Cardiac septum (tissue), 1 donor: ENCODE measurements at places on chromosomes 4 and X. TPM values are rescaled to one million over a fixed set of nuclear protein-coding genes. Genes with fewer than 3 reads are reported as not detected.

Gene BMPR1B
- total RNA-seq = 1.5 TPM

Gene DMRTC1B
- not detected for total RNA-seq

Gene RTL3
- total RNA-seq = 0.24 TPM

Gene AGA
- 6.1 TPM for total RNA-seq

Gene NOX1
- total RNA-seq = not detected

Gene LRAT
- 0.16 TPM for total RNA-seq

Gene USP38
- 18.7 TPM for total RNA-seq

Gene SPARCL1
- total RNA-seq = 202 TPM

Gene CCNB3
- 0.11 TPM for total RNA-seq

Gene SCD5
- total RNA-seq = 2.1 TPM

GRCh38 chr4:151358266-151358665 lies 32.9 kb upstream of the SH3D19 start:
- no peak for DNase-seq

DNA sequence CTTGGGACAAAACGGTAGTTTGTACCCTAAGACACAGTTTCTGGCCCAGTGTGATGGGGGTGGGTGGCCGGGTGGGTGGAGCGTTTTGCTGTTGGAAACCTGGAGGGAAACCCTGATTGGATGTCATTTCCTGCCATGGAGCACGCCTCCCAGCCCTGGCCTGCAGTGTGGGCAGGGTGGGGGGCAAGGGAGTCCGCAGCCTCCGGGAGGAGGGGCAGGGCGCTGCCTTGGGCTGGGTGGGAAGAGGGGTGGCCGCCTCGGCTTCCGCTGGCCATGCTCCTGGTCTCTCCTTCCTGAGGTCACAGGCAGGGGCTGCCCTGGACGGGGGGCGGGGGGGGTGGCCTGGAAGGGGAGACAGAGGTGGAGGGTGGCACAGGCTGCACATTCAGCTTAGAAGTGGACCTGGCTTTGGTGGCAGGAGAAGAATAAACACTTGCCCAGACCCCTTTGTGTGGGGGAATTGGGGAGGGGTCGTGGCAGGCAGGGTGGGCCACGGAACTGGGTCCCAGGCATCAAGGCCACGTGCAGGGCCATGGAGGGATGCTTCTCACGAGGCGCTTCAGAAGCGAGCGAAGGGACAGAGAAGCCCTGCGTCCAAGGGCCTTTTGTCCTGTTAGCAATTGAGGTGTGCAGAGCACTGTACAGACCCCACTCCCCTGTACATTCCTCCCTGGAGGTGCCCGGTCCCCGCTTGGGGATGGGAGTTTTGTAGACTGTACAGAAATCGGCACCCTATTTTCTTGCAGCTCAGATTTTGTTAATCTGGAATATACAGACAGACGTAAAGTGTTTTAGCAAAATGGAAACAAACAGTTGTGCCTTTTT lies 6.2 kb downstream of the NAT8L start:
- peak; percentile 70 for DNase-seq

DNA sequence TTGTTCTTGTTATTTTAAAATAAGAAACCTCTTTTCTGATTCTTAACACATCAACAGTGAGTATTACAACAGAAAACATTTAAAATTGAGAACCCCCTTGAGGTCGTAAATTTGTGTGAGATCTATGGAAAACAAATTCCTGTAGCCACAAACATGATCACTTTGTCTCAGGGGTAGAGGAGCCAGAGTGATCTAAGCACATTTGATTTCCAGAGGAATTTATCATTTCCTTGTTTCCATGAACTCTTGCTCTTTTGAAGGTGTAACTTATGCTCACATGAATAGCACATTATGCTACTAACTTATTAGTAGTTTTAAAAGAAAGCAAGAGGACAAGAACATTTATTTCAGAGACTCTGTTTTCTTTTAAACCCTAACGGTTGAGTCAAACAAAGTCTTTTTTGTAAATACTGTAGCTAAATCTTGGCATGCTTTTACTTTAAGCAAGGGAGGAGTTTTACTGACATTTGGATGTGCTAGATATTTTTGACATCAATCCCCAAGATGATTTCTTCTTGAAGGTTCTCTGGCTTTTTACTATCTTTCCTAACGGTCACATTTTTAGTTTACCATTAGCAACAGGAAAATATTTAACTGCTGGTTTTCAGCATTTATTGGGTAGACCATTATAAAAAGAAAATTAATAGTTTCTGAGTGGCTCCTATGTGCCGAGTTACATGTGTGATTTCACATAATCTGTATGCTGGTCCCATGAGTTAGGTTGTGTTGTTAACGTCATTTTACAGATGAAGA lies 27.9 kb upstream of the ZCCHC12 start:
- no peak for DNase-seq

DNA sequence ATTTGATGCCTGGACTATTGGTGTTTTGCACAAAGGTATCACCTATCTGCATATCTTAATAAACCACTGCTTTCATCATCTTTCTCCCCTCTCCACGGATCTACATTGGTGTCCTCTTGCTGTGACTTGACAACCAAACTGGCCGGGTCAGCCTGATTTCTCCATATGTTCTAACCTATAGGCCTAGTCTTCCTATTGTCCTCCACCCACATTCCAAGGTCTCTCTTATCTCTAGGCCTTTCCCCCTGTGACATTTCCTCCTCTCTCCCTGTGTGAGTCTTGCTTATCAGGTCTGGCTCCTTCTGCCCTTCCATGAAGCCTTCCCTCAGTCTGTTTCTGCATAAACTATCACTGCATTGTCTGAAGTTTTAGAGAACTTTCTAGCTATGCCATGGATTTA lies 33.7 kb downstream of the ARHGAP24 start:
- DNase-seq = no peak

GRCh38 chr4:124325690-124326089 lies 386.8 kb downstream of the ANKRD50 start:
- no peak for DNase-seq

- no peak for DNase-seq
Measured at GRCh38 chrX:53050841-53051240, 2.3 kb downstream of the GPR173 start.

- no peak for DNase-seq
Measured at GRCh38 chrX:123698979-123699520, 33.8 kb downstream of the THOC2 start.

DNA sequence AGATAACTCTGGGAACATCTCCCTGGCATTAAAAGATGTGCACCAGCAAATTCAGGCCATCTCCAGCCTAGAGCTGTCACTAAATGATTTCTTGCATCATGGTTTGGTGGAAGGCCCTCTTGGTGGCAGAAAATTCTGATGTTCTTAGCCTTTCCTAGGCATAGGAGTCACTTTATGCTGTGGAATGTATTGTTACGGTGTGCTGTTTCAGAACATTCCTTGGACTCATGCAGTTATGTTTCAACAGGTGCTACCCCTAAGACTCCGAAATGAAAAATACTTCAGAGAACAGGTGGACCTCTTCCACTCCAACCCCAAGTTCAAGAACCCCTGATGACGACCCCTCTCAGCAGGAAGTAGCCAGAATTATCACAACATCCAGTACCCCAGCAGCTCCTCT lies 20.3 kb upstream of the PAPSS1 start:
- DNase-seq = no peak

DNA sequence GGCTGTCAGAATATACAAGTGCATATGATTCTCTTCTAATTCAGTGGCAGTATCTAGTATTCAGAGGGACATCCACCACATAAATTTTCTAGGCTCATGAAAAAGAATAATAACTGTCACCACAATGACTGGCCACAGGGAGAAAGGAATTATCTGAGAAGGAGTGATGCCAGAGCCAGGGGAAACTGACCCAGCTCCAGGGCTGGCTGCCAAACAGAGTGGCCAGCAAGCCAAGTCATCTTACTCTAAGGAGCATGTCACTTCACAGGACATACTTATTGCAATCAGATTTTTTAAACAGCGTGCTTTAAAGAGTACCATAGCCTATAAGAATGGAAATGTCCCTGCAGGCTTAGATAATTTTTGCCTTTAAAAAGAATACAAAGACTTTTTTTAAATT lies 5.8 kb upstream of the SEPTIN11 start:
- DNase-seq = no peak

DNA sequence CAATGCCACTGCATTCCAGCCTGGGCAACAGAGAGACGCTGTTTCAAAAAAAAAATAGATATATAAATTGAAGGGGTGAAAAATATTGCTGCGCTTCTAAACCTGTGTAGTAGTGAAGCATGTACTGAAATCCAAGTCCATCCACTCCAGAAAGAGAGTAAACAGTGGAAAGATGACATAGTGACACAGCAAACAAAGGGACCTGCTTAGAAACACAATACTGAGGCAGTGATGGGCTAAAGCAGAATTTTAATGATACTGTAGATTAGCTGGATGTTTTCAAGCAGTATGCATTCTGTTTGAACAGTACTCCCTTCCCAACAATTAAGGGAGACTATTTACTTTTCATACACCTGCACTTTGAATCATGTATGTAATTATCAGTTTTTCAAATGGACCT lies 42.5 kb downstream of the TFDP3 start:
- no peak for DNase-seq

GRCh38 chrX:148928811-148929210 lies 428.4 kb downstream of the AFF2 start:
- DNase-seq = no peak

GRCh38 chr4:187333151-187333550 lies 609.5 kb upstream of the FAT1 start:
- DNase-seq = no peak

DNA sequence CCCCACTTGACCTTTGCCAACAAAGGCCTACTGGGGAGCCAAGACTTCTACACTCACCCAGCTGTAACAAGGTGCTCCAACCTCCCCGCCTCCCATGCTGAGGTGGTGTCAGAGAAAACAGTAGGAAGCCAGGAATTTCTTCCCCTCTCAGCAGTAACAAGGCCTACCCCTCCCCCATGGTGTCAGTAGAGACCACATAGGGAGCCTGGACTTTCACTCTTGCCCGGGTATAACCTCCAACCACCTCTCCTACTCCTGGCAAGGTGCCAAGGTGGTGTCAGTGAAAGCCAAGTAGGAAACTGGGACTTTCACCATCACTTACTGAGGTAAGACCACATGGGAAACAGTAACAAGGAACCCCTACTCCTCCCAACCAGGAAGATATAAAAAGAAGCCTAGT lies 93.1 kb downstream of the SLC16A2 start:
- DNase-seq = no peak

GRCh38 chr4:102825261-102826091 lies 1.9 kb downstream of the UBE2D3 start:
- no peak for DNase-seq

GRCh38 chr4:189088780-189089179 lies 851.9 kb upstream of the FRG1 start:
- DNase-seq = no peak

GRCh38 chr4:142840516-142841123 lies 5.5 kb downstream of the INPP4B start:
- DNase-seq = no peak

DNA sequence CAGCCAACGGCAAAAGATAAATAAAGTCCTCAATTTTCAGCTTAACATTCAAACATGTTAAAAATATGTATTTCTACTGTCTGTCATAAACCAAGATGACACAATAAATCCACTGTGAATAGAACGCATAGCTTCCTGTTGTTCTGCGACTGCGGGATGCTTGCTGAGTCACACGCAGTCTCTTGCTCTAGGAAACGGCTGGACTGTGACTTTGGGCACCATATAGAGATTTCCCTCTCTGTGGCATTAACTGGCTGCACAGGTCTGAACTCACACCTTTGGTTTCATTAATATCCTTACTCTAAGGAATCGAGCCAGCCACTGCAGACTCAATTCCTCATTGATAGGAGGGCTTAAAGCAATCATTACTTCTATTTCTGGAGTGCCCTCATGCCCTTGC lies 8.4 kb downstream of the BEND4 start:
- no peak for DNase-seq

DNA sequence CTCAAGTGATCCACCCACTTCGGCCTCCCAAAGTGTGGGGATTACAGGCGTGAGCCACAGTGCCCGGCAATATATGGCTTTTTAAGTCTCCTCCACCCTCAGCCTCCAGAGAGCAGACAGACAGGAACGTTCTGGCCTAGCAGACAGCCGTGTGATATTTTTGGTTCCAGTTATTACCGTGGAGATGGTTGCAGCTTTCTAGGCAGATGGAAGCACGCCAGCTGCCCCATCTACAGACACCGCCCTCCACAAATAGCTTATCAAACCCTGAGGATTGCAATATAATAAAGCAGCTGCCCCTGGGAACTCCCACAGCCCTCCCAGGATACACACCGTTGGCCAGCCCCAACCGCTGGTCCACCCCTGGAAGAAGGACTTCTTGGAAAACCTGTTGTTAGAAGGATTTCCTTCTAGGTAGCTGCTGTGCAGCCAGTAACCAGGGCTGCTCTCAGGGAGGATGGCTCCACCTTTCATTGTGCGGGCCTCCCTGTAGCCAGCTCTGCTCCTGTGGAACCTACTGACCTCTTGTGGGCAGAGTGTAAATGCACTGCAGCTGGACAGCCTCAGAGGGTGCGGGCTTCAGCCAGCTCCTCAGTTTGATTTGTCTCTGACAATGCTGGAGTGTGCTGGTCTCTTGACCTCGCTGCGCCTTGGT lies 44.0 kb downstream of the SLC25A5 start:
- DNase-seq = no peak

- DNase-seq = no peak
Measured at GRCh38 chrX:20623448-20623847, 356.7 kb upstream of the RPS6KA3 start.

- DNase-seq = no peak
Measured at GRCh38 chrX:39845233-39845632, 252.5 kb downstream of the BCOR start.

DNA sequence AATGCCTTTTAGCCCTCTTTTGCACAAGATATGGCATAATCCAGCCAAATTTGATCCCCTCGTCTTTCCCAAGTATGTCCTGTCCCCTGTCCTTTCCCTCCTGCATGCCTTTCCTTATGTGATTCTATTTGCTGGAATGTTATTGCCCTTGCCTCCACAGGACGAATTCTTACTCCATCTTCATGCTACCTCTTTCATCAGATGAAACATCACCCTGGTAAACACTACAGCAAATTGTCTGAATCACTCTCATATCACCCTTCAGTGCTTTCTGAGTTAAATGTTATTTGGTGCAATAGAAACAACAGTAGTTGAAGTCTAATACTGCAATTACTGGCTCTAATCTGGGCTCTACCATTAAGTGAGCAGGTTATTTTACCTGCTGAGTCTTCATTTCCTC lies 52.2 kb upstream of the FAT1 start:
- DNase-seq = no peak

GRCh38 chr4:169398316-169398715 lies 127.6 kb upstream of the SH3RF1 start:
- DNase-seq = no peak

- DNase-seq = no peak
Measured at GRCh38 chr4:56871371-56871866, 36.3 kb upstream of the REST start.

DNA sequence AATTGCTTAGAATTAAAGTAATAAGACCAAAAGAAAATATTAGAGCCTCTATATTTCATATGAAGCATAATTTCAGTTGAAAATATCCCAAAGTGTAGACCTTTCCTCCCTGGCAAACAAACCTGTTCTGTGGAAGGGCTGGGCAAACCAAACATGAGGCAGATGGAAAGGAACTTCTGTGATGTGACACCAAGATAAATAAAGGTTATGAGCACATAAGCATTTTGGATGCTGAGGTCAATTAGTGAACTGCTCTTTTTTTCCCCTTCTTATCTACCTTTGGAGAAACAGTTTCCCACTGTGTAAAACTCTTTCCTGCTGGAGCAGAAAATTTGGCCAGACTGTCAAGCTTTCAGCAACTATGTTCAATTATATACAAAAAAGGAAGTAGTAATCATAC lies 109.6 kb upstream of the STIM2 start:
- no peak for DNase-seq

GRCh38 chr4:123312951-123313592 lies 83.5 kb upstream of the SPRY1 start:
- no peak for DNase-seq
